Bladder microvascular endothelial cell (primary cell): ENCODE measurements at places on chromosomes 11 and 22. TPM values are rescaled to one million over a fixed set of nuclear protein-coding genes. Genes with fewer than 3 reads are reported as not detected.

The KCNJ11 gene
- 0.25 and 0.32 TPM in 2 replicates for total RNA-seq

The MS4A12 gene
- not detected in 2 replicates for total RNA-seq

The TRPM5 gene
- not detected in 2 replicates for total RNA-seq

The TTC17 gene
- total RNA-seq: 37.7 and 95.2 TPM in 2 replicates

The ASCL2 gene
- total RNA-seq: not detected in 2 replicates
